ENCODE measurements at places on chromosomes 3 and 15.

DNA sequence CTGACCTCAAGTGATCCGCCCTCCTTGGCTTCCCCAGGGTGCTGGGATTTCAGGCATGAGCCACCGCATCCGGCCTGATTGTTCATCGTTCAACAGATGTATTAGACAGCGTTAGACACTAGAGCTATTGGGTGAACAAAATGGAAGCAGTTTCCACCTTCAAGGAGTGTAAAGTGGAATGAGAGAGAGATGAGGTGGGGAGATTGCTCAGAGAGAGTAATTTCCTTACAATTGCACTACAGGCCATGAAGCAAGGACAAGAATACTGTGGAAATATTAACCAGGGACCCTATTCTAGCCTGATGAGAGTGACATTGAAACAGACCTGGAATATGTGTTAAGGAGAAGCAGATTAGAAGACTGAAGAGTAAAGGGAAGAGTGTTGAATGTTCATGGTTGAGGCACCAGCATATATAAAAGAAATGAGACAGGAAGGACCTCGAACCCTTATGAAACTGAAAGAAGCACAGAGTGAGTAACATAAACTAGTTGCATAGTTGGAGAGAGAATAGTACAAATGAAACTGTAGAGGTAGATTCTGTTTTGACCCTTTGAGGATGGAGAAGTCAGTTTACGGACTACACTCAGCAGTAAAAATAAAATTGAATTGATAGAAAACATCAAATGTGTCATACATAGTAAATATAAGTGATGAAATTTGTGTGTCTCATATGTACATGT, 7.2 kb downstream of the RTF1 start:
- no peak for DNase-seq

DNA sequence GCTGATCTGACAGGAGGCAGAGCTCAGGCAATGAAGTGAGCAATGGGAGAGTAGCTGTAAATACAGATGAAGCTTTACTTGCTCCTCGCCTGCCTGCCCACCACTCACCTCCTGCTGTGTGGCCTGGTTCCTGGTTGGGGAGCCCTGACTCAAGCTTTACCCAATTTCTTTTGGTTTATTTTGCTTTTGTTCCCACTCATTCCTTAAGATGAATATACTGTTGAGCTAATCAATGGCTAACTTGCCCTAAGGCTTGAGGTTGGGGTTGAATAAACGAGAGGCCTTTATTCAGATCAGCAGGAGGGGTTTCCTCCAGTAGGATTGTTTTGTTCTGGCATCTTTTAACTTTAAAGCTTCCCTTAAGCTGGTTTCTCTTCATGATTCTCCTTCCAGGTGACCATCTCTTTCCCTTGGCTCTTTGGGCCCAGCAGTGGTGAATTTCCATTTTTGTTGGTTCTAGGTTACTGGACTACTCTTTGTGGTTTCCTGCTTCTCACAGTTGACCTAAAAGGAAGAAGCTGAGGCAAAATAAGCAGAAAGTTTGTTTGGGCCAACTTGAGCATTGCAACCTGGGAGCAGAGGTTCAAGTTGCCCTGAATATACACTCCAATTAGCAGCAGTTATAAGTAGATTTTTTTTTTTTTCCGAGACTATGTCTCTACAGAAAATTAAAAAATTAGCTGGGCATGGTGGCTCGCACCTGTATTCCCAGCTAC, 44.4 kb downstream of the STARD9 start:
- DNase-seq, result no peak

DNA sequence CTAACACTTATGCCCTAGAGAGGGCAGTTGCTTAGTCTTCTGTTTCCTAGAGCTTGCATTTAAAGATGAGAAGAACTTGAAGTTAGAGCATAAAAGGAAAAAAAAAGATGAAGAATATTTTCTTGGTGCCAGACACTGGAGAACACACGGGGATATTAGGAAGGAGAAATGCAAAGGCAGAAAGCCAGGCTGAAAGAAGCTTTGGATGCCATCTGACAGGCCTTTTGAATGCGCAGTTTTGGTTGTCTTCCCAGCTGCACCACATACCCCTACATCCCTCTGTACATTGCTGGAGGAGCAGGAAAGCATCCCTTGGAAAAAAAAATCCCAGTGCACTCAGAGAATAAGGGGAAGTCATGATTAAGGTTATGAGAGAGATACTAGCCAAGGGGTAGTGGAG, 378.9 kb downstream of the GAP43 start:
- DNase-seq, result no peak

DNA sequence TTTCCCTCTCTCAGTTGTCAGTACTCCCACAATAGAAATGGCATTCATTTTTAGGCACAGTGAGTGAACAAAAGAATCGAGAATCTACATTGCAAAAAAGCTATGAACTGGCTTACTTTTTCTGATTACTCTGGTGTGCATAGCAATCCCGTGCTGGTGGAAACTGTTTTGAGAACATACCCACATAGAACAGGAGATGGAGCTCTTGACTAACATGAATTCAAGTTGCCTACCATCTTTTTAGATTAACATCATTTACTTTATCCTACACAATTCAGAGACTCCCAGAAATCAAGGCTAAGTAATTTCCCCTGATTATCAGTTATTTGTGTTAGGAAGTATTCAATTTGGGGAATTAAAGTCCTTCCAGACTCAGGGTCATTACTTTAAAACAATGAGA, 326.6 kb downstream of the ARPP21 start:
- DNase-seq, result no peak

DNA sequence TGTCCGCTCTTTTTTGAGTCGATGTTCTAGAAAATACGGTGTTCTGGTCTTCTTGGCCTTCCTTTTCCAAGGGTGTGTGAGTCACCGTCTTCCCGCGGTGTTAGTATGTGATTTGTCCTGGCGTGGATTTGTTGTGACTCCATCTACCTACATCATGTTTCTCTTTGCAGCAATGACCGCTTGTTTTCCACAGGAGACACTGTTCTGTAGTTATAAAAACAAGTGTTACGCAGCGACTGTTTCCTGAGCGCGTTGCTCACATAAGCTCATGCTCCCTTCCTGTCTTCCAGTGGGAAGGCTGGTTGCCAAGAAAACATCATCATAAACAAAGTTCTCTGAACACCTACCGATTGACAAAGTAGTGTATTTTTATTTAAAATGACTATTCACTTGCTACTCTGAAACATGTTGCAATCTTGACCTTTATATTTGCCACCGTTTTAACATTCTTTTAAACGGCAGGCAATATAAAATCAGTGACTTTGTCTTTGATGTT, 19.0 kb downstream of the USP13 start:
- DNase-seq, result no peak

DNA sequence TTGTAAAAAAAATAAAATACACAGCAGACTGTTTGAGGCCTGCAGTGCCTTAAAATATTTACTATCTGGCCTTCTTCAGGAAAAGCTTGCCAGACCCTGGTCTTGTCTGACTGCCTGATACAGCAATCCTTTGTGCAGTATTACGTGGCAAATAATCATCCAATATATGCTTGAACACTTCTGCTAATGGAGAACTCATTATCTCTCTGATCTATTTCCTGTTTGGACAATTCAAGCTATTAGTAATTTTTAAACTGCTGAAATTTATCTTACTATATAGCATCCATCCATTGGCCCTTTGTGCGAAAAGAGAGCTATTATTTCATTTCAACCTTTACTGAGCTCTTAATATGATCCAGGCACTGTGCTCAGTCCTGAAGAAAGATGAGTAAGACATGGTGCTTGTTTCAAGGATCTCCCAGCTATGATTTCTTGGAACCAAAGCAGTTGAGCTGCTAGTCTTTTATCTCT, 15.9 kb downstream of the ATG7 start:
- no peak for DNase-seq

GRCh38 chr3:46666453-46666845, 27.0 kb downstream of the ALS2CL start:
- DNase-seq, result no peak

DNA sequence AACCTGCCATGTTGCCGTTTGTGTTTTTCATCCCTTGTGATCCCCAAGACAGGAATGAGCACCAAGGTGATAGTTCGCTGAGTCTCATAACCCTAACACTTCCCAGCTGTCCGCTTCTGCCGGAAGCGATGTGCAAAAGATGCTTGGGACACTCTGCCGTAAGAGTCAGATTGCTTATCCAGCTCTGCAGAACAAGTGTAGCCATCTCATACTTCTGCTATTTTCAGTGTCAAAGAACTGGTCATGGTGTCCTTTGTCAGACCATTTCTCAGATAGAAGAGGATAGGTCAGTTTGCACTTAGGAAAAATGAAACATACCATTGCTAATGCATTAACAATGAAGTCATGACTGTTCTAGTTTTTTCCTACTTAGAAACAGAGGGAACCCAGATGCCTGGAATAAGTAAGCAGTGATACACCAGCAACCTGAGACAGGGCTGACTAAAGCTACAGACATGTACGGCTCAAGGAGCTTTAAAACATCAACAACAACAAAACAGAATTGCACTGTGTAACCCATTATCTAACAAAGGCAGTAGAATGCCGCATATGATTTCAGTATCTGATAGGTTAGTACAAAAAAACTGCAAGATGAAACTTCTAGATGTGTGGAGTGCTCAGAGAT, 134.0 kb upstream of the IL12A start:
- no peak for DNase-seq

DNA sequence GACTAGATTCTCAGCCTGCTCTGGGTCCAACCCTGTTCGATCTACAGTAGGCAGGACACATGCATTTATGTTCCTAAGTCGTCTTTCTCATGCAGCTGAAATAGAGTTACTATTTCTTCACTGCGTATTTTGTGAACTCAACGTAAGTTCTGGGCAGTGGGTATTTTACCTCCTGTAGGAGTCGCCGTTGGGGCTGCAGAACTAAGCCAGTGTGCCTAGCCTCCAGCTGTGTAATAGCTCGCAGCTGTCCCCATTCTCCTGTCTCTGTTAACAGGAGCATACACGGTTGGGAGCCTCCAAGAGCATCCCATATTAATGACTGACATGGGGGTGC, 58.4 kb upstream of the HRH1 start:
- DNase-seq, result no peak

DNA sequence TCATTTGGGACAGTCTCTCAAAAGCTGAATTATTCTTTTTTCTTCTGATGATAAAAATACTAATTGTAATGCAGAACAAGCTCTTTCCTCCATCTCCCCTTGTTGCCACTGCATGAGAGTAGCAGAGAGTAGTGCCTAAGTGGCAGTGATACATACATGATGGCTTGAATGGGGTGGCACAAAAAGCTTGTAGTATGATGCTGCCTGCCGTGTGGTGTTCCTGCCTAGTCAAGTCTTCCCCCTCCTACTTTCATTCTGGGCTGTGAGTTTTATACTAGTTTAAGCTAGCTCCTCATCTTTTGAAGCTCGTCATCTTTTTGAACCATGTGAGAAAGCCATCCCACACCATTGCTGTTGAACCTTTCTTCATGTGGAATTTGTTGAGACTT, 230.5 kb downstream of the NFKBIZ start:
- no peak for DNase-seq

GRCh38 chr3:194687638-194688199, 2.0 kb downstream of the FAM43A start:
- DNase-seq, result peak; percentile 86

- no peak for DNase-seq
Measured at GRCh38 chr3:59963676-59964075, 913.9 kb upstream of the CFAP20DC start.

DNA sequence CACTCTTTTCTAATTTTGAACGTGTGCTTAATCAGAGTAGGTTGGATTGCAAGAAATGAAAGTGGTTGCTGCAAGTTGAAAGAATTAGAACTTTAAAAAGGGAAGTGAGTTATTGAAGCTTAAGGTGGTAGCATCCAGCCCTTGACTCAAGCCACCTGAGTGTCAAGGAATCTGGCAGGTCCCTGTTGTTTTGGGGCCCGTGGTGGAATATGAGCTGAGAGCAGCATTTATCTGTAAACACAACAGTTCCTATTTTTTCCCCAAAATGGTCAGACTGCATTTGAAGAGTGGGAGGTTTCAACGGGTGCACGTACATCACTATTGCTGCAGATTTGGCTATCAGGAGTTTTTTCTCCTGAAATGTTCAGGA, 1.7 kb downstream of the ITPR1 start:
- DNase-seq, result no peak

- DNase-seq, result no peak
Measured at GRCh38 chr15:101042320-101042719, 123.2 kb downstream of the LRRK1 start.

GRCh38 chr3:100518244-100518643, 25.8 kb downstream of the TMEM45A start:
- DNase-seq, result no peak

- peak; percentile 80 for DNase-seq
Measured at GRCh38 chr3:42376344-42376798, 34.0 kb downstream of the LYZL4 start.

- DNase-seq, result no peak
Measured at GRCh38 chr3:13110678-13111116, 37.5 kb upstream of the IQSEC1 start.

DNA sequence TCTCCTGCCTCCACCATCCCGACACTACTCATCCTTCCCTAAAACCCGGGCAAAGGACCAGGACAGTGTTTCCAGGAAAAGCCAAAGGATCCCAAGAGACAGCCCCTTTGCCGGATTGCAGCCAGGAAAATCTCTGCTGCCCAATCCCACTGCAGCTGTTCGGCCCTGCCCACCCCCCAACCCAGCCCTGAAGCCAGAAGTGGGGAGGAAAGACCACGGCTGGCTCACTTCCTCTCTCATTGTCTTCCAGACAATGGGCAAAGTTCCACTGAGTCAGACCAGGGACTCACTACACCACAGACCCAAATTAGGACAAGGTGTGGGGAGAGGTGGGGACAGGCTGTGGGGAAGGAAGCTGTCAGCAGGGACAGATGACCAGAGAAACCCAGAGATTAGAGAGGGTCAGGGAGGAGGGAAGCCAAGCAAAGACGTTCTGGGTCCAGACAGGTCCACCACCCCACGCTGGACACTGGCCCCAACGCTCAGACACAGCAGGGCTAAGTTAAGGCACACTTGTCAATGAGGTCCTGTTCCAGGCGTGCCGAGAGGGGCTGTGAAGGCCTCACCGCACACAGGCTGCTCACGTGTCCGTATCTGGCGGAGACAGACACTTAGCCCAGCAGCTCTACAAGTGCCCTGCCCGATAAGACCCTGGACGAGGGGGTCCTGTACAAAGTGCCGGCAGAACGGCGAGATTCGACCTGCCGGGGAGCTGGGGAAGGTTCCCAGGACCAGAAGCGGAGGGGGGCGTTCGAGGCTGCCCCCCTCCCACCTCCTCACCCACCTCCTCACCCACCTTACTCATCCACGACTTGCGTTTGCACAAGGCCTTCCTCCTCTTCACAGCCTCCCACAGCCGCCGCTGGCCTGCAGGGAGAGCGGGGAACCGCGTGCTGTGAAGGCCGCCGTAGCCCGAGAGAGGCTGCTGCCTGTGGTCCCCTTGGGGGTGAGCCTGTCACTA, 21.9 kb downstream of the TNK2 start:
- no peak for DNase-seq

- peak; percentile 51 for DNase-seq
Measured at GRCh38 chr3:50609763-50610085, 1.9 kb downstream of the CISH start.

- DNase-seq, result no peak
Measured at GRCh38 chr3:165217739-165218138, 21.6 kb upstream of the SLITRK3 start.

DNA sequence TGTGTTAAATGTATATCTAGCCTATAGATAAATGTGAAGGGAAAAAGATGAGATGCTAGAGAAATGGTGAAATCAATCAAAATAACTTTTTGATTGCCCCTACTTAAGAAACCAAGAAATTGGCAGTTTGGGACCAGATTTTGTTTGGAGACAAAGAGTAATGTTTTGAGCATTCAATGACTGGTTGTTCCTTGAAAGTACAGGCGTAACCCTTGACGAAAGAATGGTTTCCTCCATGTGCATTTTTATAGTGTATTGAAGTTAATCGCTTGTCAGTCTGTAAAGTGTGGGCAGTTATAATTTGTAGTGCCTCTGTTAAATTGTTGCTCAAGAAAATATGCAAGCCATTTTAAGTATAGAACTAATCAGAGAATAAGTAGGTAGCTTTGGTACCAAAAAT, 1.2 kb downstream of the KIF23 start:
- no peak for DNase-seq

Data from stimulated activated CD8-positive, alpha-beta memory T cell treated with anti-CD3 and anti-CD28 coated beads, Interleukin-4, amount 100 ng/mL, for 48 hours (primary cell).